Kidney epithelial cell (primary cell): ENCODE measurements at places on chromosomes 12 and 14.

DNA sequence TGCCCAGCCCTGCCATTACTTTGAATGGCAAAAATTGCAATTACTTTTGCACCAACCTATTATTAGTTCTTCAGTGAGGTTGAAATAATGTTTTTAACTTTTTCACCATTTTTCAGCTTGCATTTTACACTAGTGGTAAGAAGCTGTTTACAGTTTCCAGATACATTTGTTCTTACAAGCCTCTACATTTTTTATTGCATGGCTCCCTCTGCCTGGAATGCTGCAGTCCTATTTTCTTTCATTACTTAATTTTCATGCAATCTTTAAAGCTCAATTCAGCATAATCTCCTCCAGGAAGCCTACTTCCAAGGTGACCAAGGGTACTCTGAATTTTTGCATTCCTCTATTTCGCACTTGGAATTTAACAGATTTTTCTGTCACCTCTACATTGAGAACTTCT is 33.4 kb downstream of the CCER1 start:
- DNase-seq, result no peak

- DNase-seq, result no peak
Measured at GRCh38 chr12:47193066-47193465, 113.3 kb upstream of the AMIGO2 start.

GRCh38 chr14:50741567-50741966 is 73.5 kb upstream of the SAV1 start:
- no peak for DNase-seq

DNA sequence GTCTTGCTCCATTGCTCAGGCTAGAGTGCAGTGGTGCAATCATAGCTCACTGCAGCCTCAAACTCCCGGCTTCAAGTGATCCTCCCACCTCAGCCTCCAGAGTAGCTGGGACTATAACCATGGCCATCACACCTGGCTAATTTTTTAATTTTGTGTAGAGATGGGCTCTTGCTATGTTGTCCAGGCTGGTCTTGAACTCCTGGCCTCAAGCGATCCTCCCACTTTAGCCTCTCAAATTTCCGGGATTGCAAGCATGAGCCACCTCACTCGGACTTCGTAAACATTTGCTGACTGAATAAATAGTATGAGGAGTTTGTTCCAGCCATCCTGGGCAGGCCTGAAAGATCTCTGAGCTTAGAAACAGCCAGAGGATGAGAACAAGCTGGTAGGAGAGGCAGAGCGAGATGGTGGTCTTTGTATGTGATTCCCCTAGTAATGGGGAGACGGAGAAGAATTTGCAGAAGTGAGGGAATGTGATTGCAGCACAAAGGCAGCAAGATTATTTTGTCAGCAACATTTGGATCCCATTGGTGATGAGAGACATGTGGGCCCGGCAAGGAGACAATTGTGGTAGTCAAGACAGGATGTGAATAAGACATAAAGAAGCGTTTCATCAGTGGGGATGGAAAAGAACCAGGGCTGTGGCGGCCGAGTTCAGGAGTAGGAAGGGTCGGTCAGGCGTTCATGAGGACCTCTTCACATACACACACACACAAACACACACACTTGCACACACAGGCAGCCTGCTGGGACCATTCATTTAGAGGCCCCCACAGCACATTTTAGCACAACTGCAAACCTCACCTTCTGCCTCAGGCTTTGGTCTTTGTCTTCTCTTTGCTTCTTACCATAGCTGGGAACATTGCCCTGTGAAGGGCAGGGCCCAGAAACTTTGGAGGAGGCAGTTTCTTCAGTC is 155.5 kb downstream of the ZFP36L1 start:
- no peak for DNase-seq

DNA sequence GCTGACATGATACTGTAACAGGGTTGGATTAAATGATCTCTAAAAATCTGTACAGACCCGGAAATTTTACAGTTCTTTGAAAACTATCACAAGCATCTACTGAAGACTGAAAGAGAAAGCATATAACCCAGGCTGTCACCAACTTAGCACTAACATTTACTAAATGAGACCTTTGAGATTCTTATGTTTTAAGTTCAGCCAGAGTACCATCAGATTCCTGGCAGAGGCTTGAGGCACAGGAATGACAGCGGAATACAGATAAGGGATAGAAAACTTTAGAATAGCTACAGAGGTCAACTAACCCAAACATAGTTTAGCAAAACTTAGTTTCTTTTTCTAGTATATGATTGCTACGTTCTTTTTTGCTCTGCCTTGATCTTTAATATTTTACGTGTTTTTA is 91.6 kb upstream of the FERMT2 start:
- no peak for DNase-seq

- no peak for DNase-seq
Measured at GRCh38 chr14:99605299-99605961, 1.4 kb upstream of the CCDC85C start.

GRCh38 chr12:34405286-34406227 is 383.3 kb downstream of the ALG10 start:
- no peak for DNase-seq

DNA sequence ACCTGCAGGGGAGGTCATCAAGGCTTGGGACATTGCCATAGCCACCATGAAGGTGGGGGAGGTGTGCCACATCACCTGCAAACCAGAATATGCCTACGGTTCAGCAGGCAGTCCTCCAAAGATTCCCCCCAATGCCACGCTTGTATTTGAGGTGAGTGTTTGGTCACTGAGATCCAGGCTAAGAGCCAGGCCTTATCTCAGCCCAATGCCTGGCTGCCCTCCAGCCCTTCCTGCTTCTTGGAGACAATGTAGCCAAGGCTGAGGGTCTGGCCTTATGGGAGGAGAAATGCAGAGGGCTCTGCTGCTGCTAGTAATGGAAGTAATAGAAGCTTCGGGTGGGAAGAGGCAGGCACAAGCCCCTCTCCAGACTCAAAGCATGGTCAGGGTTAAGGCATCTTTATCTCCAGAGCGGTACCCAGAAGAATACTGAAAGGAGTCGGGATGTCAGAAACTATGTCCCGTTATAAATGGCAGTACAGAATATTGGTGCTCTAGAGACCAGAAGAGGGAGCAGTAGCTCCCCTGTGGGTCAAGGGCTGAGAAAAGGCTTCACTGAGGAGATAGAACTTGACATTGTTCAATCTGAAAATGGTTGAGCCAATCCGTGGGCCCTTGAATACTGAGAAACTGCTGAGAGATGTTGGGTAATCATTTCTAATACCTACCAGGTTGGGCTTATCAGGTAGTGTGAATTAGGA is 3.1 kb downstream of the FKBP4 start:
- DNase-seq, result no peak

GRCh38 chr14:95174184-95174792 is 17.0 kb upstream of the DICER1 start:
- no peak for DNase-seq

DNA sequence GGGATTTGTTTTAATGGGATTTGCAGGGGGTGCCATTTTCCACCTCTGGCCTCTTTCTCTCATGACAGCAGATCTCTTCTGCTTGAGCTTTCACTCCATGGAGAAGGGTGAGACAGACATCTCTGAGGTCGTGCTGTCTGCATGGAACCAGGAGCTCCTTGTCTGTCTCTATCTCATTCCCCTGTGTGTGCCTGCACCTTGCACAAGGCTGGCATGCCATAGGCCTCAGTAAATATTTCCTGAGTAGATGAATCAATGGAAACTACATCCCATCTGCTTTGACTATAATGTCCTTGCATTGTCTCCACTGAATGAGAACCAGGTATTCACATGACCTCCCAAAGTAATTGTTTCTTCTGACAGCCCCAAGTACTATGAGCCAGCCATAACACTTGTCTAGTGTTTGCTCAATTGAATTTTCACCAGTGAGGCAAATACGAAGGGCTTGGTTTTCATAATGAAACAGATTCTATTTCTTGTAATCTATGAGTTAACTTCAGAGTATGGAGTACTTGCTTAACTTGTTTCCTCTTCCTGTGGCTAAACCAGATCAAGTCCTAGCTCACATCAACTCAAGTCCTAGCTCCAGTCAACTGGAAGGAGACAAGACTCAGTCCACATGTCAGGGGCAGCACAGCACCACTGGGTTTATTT is 32.3 kb downstream of the KCNK13 start:
- DNase-seq, result no peak

GRCh38 chr14:102510616-102511520 is 1.3 kb upstream of the ANKRD9 start:
- DNase-seq, result no peak

DNA sequence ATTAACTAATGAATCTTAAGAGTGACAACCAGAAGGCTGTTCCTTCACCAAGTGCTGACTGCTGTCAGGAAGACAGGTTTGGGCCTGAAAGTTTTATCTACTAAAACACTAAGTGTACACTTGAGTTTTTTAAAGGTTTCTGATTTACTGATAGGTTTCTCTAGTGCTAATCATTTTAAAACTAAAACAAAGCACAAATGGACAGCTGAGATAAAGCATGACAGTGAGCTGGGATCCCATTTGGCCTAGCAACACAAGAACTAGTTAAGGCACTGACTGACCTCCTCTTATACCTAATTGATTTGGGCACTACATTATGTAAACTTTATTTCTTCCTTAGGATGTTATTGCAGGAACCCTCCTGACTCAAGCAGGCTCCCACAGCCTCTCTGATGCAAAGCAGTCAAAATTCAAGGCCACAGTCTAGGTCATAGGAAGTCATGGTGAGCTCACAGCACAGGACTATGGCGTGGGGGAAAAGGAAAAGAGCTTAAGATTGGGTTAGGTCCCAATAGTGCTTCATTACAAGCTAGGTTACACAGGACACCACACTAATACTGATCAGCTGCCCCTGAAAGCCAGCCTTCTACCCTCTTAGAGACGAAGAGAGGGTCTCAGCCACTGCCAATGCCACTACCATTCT is 3.5 kb downstream of the STXBP6 start:
- DNase-seq, result no peak

DNA sequence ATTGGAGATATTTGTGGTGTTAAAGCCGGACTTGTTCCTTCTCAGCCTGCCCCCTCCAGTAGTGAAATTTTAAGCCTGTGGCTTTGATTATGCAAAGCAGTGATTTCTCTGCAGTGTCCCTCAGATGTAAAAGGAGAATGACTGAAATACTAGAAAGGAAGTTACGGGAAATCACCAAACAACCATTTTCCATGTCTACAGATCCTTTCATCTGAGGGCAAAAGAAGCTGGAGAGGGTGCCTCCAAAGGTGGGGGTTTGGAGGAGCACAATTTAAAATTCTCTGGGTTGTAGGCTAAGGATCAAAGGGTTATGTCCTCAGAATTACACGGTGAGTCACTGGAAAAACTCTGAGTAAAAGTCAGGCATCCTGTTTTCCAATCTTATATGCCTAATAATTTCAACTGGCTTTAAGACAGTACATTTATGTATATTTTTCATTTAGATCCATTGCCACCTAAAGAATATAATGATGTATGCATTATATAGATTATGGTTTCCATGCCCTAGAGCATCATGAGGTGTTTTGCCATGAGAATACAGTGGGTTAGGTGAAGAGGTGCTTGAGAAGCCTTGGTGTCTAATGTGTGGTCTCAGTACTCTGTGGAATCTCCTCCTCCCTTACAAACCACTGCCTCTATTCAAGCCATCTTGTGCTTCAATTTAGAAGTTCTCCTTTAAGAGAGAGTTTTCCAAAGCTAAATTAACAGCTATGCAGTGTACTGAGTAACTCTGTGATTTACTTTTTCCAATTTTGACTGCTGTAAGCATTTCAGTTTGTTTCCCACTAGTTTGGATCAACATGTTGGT is 362.1 kb downstream of the RAD51B start:
- DNase-seq, result no peak

DNA sequence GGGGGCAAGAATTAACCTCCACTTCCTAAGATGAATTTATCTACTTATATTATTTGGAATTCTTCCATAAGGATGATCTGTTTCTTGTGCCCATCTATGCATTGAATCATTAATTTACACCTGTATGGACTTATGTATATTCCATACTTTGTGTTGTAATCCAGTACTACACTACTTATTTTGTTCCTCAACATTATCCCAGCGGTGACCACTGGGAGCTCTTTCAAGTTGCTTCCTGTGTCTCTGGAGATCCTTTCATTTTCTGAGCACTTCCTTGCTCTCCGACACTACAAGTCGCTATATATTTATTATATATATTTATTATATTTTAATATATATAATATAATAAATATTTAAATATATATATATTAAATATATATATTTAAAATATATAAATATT is 54.9 kb upstream of the SCN8A start:
- DNase-seq, result no peak

- DNase-seq, result no peak
Measured at GRCh38 chr12:124737772-124738635, 125.7 kb downstream of the SCARB1 start.

DNA sequence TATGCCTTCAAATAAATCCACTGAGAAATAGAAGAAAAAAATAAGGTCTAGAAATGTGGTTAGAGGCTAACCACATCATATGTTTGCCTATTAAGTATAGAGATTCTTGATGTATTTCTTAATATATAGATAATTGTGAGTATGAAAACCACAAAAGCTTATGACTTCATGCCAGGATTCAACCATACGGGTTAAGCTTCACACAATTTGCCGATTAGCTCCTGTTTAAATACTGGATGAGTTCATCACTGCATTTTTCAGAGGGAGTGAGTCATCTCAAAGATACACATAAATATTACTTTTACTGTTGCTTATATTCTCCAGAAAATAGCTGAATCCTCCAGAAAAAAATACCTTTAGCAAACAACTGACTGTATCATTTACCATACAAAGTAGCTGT is 79.6 kb downstream of the RPL10L start:
- peak; percentile 16 for DNase-seq

- no peak for DNase-seq
Measured at GRCh38 chr14:72512281-72512680, 381.6 kb downstream of the DPF3 start.

GRCh38 chr14:95486875-95487668 is 29.4 kb downstream of the SYNE3 start:
- no peak for DNase-seq

DNA sequence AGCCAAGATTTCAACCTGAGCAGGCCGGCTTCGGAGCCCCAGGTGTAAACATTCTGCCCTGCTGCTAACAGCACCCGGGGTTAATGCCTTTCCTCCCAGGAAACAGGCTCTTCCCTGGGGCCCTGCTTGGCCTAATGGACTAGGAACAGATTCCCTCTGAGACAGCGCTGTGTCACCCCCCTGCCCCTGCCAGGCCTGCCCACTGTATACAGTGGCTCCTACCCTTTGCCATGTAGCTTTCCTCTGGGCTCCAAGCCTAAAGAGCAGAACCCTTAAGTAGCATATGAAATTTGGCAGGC is 28.3 kb upstream of the BCDIN3D start:
- DNase-seq, result no peak

DNA sequence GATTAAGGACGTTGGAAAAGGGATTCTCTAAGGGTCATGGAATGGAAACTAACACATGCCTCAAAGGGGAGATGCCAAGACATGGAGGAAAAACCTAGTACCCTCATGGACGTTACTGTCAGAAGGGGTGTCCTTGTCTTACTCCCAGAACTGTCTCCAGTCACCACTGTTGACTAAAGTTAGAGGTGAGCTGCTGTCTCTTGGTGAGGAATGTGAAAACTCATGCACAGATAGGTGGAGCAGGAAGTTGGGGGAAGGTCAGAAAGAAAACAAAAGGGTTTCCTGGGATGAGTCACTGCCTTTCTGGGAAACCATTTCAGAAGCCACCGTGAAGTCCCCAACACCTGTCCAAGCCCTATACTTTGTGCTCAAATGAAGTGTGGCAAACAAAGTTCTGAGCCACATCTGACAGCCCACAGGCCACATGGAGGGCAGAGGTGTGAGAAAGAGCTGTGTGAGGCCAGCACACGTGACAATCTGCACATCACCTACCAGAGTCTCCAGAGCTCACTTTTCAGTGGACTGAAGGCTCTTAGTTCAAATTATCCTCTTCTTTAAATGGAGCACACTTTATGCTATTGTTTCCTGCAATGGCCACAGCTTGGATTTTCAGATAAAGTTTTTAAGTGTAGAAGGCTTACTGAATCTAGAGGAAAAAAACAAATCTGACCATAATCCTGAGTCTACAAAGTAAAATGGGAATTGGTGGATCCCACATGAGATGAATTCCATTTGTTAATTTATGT is 92.9 kb upstream of the EGLN3 start:
- DNase-seq, result no peak
